ENCODE measurements at places on chromosomes 5 and 9.

- no peak for DNase-seq
These were observed 17.8 kb downstream of the IRX4 start for GRCh38 chr5:1864896-1865440.

DNA sequence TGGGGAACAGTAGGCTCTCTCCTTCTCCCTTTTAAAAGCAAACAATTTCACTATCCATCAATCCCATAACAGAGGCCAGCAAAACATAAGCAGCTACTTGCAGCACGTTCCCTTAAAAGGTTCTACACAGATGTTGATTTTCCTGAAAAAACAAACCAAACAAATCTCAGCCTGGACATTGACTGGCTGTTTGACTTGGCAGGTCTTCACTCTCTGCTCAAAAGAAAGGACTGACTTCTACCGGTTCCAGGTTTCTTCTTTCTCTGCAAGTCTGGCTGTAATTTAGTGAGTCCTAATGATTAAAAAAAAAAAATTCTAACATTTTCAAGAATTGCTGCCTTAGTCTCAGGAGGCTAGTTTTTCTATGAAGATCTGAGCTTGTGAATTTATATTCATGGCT lies 203.1 kb upstream of the EFNA5 start:
- no peak for DNase-seq

DNA sequence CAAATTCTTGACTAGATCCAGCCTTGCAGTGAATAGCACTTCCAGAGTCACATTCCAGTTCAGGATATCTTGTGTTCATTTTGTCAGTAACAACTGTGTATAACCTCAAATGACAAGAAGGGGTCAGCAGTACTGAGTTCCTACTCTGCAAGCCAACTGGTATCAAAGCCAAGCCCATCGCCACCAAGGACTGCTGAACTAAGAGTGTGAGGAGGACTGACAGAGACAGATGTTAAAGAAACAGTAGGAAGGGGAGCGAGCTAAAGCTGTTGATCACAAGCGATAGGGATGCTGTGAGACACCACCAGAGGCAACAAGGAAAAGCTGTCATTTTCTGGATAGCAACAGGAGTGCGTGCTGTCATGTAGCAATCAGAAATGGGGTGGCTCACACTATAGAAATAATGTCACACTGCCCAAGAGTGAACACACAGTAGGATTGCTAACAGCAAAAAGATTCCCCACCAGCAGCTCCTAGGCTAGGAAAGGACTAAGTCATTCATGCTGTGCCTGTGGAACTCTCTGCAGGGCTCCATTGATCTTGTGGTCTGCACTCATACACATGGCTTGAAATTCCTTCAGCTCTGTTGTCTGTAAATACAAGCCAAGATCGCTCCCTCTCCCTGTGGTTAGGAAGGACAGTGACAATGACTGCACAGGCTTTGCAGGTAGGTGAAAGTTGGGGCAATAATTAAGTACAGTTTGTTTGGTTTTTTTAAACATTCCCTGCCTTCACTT lies 658.6 kb downstream of the NR2F1-AS1 start:
- DNase-seq: no peak

- no peak for DNase-seq
These were observed 6.7 kb downstream of the ADAMTSL1 start for GRCh38 chr9:18480662-18481093.

DNA sequence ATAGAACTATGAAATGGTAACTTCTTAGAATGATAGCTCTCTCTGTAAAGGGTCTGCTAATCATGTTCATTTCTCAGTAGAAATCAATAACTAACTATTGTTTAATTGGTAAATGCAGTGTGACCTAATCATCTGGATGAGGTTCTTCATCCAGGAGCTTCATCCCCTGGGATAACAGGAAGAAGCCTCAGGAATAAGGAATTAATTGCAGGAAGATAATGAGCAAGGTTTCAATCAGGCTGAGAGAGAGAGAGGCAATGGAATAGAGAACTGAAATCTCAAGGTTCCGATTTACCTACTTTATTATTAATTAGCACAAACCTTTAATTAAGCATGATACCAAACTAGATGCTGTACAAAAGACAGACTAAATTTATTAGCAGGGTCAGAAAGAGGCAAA lies 499.7 kb downstream of the MAT2B start:
- DNase-seq: no peak

DNA sequence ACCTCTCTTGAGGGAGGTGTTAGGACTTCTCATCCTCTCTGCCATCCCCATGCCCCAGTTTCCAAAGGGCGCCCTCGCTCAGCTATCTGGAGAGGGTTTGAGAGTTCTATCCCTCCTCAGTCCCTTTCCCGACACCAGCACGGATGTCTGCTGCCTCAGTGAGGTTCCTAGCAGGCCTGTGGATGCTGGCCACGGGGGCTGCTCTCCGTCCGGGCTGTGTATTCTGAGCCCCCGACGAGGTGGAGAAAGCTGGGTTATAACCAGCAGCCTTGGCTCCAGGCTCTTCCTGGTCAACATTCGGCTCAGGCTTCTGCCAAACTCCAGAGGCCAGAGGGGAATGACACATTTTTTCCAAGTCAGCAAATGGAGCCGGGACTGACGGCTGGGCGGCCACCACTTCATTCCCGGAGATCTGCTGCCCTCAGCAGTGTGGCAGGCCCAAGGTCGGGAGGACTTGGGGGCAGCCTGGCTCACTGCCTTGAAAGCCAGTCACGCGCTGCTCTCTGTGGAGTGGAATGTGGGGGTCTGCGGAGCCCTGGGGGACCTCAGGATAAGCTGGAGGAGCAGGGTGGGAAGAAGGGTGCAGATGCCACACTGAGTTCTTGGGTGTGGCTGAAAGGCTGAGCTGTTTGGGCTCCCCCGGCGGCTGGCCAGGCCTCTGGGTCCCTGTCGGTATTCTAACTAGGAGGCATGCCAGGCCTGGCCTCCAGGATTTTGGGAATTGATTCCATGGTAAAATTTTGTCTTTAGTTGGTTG lies 27.4 kb downstream of the PTPA start:
- no peak for DNase-seq

DNA sequence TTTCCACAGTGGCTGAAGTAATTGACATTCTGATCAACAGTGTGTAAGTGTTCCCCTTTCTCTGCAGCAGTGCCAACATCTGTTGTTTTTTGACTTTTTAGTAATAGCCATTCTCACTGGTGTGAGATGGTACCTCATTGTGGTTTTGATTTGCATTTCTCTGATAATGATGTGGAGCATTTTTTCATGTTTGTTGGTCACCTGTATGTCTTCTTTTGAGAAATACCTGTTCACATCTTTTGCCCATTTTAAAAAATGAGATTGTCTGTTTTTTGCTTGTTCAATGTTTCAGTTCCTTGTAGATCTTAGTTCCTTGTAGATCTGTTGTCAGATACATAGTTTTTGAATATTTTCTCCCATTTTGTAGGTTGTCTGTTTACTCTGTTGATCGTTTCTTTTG lies 162.5 kb upstream of the PITX1 start:
- DNase-seq: no peak

DNA sequence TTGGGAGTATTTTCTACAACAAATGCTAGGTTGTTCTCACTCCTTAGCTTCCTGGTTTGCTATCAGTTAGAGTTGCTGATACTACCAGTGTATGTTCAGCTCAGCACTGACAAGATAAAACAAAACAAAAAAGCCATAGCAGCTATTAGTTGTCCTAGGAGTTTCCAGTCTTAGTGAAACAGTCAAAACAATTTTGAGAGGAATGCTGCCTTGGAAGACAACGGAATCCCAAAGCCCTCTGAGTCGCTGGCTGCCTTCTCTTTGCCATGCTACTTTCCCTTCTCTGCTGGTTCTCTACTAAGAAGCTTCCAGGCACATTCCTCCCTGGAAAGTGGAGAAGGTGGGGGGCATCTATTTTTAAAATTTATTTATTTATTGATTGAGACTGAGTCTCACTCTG lies 5.4 kb upstream of the CREBRF start:
- no peak for DNase-seq

DNA sequence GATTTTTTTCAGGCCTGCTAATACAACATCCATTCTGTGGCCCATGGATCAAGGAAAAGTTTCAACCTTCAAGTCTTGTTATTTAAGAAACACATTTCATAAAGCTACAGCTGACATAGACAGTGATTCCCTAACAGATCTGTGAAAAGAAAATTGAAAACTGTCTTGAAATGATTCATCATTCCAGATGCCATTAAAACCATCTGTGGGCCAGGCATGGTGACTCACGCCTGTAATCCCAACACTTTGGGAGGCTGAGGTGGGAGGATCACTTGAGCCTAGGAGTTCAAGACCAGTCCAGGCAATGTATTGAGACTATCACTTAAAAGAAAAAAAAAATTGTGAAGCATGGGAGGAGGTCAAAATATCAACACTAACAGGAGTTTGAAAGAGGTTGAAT lies 6.0 kb downstream of the RAPGEF6 start:
- DNase-seq: no peak

- no peak for DNase-seq
These were observed 13.4 kb downstream of the RABL6 start for GRCh38 chr9:136820971-136821825.

- no peak for DNase-seq
These were observed 93.5 kb downstream of the HRH2 start for GRCh38 chr5:175751369-175751768.

GRCh38 chr9:78005231-78006002 lies 26.2 kb downstream of the GNAQ start:
- DNase-seq: no peak

DNA sequence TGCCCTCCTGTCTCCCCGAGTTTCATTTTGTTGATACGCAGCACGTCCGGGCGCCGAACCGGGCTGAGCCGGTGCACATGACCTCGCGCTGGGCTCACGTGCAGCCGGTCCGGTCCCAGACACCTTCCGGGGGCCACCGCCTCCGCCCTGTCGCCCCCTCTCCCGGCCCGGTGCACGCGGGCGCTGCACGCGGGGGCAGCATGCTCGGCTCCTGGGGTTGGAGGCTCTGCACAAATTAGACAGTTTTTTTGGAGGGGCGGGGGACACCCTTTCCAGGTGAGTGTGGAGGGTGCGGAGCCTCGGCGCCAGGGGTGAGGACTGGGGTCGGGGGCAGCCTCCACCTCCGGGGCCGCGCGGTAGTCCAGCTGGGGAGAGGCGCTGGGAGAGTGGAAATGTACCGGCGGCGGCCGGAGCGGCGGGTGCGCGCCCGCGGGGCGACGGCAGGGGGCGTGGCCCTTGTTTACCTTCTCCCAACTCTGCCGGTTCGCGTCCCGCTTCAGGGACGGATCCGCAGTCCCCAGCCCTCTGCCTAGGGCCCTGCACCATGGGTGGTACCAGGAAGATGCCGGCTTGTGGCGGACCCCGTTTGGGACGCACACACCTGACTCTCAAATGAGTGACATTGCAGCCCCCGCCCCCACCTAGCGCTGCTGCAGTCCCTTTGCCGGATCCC lies 1.1 kb downstream of the JADE2 start:
- peak; percentile 84 for DNase-seq

GRCh38 chr5:83049370-83049885 lies 27.8 kb downstream of the TMEM167A start:
- no peak for DNase-seq

DNA sequence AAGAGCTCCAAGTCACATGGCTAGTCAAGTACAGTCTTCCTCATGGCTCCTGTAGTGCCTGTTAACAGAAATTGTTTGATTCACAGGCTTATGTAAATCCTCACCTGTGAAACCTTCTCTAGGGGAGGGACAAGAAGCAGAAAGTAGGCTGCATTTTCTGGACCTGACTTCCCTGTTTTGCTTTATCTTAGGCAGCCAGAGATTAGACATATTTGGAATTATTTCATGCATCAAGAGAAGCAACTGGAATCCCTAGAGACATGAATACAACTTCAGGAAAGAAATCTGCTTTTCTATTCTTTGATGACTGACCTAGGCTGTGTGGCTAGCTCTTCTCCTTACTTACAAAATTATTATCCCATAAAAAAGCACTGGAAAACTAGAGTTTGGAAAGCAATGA lies 52.3 kb downstream of the CAST start:
- DNase-seq: no peak

Data from NK-92 treated with Interleukin-12 subunit alpha and Interleukin-12 subunit beta, amount 100 ng/mL, for 24 hours (cell line).